ENCODE measurements at places on chromosomes 12 and 14.

- DNase-seq = no peak
Measured at GRCh38 chr12:122086641-122087285, 8.2 kb downstream of the MLXIP start.

DNA sequence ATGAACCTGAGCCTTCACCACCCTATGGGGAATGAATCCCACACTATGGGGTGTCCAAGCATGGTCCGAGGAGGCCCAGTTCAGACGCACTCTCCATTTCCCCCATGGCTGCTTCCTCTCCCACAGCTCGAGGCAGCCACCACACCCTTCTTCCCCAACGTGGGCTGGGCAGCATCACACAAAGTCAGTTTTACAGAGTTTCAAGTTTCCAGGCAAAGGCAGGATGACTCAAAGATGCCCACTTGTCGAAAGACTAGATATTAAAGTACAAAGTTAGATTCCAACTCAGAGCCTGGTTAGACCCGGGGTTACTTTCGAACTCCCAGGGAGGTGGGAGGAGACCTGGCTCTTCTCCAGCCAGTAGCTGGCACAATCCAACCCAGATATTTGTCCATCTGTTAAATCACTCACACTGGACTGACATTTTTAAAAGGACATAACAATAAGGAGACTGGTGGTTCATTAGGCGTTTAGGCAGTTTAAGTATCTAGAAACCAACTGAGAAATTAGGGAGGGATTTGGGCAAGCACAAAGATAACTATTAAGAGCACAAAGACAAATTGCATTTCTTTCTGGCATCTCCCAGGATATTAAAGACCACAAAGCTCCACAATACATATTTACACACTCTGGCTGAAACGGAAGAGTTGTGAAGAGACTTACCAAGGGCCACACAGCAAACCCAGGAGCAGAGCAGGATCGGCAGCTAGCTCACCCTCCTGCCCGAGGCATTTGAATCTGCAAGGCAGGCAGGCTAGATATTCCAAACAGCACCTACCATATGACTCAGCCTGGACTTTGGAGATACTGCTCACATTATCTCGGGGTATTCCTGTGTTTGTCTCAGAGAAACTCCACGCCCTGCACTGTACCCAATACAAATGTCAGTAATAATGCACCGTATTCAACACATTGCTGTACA, 34.8 kb downstream of the TMCC3 start:
- no peak for DNase-seq

DNA sequence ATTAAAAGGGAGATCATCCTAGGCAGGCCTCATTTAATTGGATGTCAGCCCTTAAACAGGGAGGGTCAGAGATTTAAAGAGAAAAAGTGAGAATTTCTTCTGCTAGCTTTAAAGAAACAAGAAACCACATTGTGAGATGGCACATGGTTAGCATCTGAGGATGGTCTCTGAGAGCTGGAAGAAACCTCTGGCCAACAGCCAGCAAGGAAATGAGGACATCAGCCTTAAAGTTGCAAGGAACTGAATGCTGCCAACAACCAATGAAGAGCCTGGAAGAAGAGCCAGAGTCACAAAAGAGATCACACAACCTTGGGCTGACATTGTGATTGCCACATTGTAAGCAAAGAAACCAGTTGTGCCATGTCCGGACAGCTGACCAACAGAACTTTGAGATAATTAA, 17.5 kb upstream of the FAR2 start:
- DNase-seq = no peak

- no peak for DNase-seq
Measured at GRCh38 chr14:21964180-21964579, 290.6 kb upstream of the OR4E1 start.

DNA sequence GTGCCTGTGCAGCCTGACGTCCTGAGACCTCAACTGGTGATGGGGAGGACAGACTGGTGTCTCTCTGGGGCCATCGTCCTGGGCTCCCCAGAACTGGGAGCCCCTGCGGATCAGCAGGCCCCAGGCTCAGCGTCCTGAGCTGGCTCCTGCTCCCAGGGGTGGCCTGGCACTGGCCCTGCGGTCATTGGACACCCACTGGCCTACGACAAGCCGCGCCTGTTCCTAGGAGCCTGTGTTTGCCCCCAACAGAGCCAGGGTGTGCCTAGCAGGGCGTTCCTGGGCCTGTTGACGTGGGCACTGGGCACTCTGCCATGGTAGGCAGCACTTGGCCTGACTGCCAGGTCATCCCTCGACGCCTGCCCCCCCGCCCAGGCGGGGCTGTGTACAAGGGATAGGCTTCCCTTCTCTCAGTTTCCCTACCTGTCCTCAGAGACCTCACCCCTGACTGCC, 8.4 kb downstream of the ADSS1 start:
- no peak for DNase-seq

- no peak for DNase-seq
Measured at GRCh38 chr12:130714591-130715149, 1.4 kb downstream of the RIMBP2 start.

GRCh38 chr12:57208631-57209282, 7.8 kb upstream of the NXPH4 start:
- no peak for DNase-seq

DNA sequence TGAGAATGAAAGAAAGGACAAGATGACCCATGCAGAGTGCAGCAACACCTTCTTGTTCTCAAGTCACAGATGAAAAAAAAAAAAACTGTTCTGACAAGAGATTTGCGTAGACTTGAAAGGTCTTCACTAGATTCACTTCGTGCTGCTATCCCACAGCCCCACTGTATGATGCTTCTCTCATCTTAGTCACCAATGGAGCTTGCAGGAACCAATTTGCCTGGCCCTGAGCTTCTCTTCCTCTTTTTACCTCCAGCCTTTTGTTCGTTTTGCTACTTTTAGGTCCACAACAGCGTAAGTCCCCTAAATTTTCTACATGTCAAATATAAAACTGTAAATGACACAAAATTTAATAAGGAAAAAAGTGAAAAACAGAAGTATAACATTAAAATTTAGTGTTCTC, 107.9 kb upstream of the NAP1L1 start:
- DNase-seq = no peak

GRCh38 chr12:43692064-43692463, 66.5 kb downstream of the PUS7L start:
- DNase-seq = no peak

- DNase-seq = no peak
Measured at GRCh38 chr12:125382926-125383325, 317.7 kb downstream of the AACS start.

DNA sequence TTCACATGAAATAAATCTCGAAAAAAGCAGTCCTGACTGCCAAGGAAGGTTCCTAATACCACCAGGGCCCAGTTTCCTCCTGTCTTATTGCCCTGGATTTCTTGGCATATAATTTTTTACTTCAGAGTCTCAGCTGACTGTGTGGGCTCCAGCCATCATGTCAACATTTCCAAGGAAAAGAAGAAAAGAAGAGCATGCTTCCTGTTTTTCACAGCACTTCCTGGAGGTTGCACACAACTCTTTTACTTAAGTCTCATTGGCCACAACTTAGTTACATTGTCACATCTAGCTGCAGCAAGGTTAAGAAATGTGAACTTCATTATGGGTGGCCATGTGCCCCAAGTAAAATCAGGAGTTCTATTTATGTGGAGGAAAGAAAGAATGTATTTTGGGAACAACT, 24.3 kb downstream of the DACT1 start:
- no peak for DNase-seq

DNA sequence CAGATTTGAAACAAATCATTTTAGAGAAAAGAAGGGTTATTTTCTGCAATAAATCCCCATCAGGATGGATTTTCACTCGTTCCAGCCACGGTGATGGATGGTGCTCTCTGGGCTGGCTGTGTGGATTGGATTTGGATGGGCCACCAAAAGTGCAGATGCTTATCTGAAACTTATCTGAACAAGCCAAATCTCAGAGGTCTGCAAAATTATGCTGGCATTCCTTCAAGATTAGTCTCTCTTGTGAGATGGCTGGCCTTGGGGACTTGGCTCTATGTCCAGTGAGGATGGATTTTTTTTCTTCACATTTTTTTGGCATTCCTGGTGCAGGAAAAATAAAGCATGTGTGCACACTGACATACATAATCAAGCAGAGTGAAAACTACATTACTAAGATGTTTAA, 341.9 kb downstream of the GXYLT1 start:
- DNase-seq = no peak

DNA sequence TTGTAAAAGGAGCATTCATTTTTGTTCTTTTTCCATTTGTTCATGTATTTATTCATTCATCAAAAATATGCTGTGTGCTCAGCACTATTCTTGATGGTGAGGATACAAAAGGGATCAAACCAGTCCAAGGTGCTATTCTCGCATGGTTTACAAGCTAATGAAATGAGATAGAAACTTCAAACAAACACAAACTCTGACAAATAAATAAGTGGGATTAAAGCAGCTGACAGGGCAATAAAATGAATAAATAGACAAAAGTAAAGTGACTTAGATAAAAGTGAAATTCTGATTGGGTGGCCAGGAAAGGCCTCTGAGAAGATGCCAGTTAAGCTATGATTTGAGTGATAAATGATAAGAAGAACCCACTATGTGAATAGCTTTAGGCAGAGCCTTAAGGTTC, 162.0 kb upstream of the PDZRN4 start:
- DNase-seq = no peak

DNA sequence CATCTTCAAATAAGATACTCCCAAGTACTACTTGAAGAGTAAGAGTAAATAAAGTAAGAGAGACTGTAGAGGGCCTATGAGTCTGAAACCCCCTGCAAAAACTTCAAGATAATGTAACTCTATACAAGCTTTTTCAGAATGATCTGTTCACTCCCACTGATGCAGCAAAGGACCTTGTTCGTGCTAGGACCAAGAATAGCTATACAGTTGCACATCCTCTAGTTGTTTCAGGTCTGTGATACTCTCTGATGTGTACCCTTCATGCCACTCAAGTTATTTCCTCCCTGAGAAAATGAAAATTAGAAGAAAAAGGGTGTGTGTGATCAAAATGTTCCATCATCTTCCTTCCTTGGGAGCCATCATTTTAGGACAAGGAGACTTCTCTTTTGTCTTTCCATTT, 204.4 kb downstream of the ALX1 start:
- DNase-seq = no peak

- no peak for DNase-seq
Measured at GRCh38 chr14:99945732-99946651, 119.2 kb upstream of the EVL start.

DNA sequence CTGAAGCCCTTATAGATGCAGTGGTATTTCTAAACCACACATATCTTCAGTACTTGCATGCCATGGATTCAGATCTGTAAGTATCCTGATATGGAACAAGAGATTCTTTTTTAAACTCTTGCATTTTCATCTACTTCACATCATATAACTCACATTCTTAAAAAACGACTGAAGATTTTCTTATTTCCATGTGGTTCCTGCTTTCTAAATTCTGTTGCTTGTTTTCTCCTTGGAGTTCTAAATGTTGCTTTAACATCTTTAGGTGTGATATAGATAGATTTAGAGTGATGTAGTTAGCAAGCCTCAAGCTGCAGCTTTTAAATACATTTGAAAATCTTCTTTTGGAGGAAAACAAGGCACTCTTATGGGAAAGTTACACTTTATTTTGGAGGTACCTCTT, 455.4 kb downstream of the FOXG1 start:
- DNase-seq = no peak

GRCh38 chr14:74062809-74063150, 21.5 kb downstream of the ALDH6A1 start:
- no peak for DNase-seq

DNA sequence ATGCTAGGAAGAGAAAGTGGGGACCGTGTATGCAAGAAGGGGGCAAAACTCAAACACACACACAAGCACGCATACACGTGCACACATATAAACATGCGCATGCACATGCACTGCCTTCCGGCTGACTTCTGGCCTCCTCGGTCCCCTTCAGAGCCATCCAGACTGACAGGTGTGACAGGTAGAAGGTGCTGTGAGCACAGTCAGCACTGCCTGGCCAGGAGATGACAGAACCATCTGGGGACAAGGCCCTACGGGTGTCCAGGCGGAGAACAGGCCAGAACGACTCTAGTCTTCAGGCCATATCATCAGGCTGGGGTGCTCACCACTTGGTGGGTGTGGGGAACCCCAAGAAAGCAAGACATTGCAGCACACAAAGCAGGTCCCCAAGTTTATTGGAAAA, 7.3 kb downstream of the KRT83 start:
- DNase-seq = no peak

GRCh38 chr12:124436366-124436765, 131.0 kb downstream of the NCOR2 start:
- no peak for DNase-seq

GRCh38 chr12:32535288-32535999, 136.1 kb downstream of the FGD4 start:
- DNase-seq = no peak

DNA sequence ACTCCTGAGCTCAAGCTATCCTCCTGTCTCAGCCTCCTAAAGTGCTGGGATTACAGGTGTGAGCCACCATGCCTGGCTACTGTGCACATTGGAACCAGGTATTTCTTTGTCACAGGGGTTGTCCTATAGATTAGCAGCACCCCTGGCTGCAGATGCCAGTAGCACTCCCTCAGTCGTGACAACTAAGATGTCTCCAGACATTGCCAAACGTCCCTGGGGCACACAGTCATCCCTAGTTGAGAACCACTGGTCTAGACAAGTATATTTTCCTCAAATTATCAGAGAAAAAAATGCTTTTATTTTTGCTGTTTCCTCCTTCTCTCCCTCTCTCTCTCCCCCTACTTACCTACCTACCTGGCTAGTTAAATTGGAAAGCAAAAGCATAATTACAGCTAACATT, 17.9 kb upstream of the P2RX7 start:
- DNase-seq = no peak

DNA sequence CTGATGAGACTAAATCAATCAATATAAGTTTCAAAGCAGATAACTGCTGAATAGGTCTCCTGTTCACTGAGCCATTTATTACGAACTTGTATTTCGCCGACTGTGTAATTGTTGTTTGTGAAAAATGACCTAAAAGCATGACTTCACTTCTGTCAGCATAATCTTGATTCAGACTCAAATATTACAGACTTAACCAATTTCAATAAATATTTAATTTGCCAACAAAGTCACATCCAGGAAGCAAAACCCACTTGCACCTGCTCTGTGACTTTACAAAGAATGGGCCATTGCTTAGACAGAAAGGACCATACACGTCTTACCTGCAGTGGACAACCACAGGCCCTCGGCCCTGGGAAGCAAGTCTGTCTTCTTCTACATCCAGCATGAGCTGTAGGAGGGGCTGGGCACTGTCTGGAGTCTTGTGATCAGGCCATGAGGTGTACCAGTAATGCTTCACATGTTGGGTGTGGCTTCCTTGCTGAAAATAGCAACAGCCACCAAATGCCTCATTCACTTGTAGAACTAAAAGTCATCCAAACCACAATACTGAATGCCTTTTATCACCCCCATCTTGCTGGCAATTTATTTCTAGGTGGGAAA, 23.5 kb upstream of the PTPRB start:
- peak; percentile 22 for DNase-seq

- DNase-seq = no peak
Measured at GRCh38 chr12:3863756-3864155, 9.4 kb downstream of the PARP11 start.

DNA sequence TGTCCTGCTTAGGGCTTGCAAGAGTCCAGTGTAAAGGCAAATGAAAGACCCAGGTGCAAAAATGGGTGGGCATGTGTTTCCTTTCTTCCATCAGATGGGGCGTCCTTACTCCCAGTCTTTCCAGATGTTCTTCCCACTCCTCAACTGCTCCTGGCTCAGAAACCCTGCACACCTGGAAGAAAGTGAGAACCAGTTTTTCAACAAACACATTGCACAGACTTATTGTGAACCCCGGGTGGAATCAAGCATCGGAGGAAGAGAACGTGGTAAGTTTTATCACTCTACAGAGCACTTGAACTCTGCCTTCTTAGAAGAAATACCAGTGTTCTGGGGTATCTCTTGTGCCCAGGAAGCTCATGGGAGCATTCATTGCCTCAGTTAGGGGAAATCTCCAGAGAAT, 93.3 kb downstream of the TMX1 start:
- DNase-seq = no peak
